ENCODE measurements at places on chromosomes 3 and 15.

- no peak for DNase-seq
Observed at GRCh38 chr15:98381446-98381845, 266.9 kb upstream of the IGF1R start.

- DNase-seq: no peak
Observed at GRCh38 chr3:50389414-50389767, 30.1 kb upstream of the TMEM115 start.

DNA sequence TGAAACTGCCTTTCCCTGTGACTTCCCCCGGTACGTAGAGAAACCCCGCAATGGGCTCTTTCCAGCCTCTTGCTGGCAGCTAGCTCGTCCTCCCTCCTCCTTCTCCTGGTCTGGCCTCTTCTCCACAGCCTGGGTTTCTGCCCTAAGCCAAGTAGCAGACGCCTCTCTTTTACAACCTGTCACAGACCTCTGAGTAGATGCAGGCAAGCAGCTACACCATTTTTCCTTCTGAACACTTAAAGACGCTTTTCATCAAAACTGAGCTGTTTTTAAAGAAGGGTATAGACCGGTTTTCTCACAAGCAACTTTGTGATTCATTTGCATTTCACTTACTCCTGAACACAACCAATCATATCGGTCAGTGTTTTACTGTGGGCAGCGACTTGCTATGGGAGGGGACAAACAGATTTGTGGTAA is 32.0 kb downstream of the ADAMTSL3 start:
- DNase-seq: no peak

GRCh38 chr15:79990997-79991334 is 20.0 kb upstream of the BCL2A1 start:
- no peak for DNase-seq

GRCh38 chr3:171135549-171135948 is 109.0 kb upstream of the SLC2A2 start:
- no peak for DNase-seq

DNA sequence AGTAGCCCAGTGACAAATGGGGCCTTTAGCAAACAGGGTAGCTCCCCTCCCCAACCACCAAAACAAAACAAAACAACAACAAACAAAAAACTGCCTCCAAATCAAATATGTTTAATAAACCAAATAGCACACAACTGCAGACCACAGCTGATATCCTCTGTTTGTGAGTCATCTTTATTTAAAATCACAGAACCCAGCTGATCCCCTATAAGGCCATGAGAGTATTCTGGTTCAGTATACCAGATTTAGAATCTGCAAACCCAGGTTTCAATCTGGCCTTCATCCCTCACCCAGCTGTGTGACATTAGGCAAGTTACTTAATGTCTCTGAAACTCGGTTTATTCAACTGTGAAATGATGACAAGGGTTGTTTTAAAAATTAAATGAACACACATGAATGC is 124.5 kb downstream of the SUCLG2 start:
- DNase-seq: no peak

DNA sequence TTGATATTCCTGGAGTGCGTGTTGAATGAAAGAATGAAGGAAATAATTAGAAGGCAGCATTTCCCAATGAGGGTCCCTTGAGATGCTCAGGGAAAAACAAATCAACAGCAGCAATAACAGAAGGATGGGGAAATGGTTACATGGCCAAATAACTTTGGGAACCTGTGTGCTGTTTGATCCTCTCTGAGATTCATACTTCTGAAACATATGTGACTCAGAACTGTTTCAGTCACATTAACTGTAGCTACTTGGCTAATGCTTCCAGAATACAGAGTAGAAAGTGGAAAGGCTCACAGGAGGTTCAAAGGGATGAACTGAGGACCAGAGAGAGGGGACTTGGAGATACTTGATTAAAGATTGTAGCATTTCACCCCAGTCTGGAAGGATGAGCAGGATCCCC is 258.2 kb downstream of the SLCO3A1 start:
- no peak for DNase-seq

Data from bone marrow (tissue), 2 donors.